A673 (cell line): ENCODE measurements at places on chromosomes 3 and 15.

DNA sequence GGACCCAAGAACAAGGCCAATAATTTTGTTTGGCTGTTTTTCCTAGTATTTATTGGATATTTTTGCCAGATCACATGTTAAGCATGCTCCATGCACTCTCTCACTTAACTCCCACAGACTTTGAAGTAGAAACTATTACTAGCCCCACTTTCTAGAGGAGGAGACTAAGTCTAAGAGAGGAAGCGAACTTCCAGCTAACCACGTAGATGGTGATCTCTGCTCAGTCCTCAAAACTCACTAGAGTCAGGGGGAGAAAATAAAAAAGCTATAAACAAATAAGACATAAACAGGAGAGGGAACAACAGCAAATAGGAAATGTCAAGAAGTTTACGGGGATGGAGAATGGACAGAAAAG lies 481.0 kb upstream of the PROK2 start:
- DNase-seq = no peak

DNA sequence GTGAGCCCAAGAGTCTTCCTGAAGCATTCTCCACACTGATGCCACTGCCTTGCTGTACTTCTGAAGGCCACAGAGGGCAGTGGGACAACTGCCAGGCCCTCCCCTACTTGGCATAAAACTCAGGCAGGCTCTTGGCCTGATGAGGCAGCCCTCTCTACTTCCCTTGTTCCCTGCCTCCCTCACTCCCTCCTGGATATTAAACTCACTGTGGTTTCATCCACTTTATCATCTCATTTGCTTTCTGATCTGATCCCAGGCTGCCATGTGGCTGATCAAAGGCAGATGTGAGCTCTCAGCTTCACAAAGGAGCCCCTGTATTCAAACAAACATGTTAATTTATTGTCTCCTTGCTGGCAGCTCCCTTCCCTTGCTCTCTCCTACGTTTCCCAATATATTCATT lies 533.5 kb downstream of the IGSF11 start:
- DNase-seq = peak; percentile 22

DNA sequence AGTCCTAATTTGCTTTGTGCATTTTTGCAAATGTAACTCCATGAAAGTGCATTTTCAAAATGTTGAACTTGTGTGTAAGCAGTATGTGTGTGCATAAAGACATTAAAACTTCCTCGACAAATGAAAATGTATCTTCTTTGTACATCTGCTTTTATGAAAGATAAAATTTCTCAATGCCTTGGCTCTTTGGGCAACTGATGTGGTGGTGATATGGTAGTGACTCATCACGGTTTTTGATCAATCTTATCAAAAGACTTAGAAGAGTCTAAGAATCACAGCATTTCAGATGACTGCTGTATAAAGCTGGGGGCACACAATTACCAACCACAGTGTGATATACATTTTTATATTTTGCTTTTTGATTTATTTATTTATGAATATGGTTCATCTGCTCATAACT lies 5.4 kb upstream of the MASP1 start:
- no peak for DNase-seq

DNA sequence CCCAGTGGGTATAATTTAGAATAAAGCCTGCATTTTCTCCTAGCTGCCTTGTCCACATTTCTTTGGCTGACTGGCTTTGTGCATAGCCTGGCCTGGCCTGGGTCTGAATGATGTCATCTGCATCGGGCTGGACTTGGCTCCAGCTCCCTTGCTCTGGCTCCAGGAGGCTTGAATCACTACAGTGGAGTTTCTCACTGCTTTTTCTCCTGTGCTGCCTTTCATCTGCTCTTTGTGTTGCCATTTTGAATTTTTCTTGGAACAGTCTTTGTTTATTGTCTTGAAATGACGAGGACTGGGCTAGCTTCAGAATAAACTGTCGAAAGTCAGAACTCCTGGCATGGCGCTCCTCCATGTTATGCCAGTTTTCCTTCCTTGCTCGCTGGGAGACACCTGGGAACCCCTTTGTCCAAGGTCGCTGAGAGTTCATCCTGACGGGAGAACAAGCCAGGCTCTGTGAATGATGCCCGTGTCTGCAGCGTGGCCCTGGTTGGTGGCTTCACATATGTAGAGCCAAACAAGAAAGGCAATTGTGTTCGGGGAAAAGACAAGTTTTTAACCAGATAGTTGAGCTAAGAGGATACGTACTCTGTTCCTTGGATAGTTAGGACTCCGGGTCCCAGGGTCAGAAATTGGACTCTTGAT lies 258.9 kb downstream of the PDZRN3 start:
- no peak for DNase-seq

DNA sequence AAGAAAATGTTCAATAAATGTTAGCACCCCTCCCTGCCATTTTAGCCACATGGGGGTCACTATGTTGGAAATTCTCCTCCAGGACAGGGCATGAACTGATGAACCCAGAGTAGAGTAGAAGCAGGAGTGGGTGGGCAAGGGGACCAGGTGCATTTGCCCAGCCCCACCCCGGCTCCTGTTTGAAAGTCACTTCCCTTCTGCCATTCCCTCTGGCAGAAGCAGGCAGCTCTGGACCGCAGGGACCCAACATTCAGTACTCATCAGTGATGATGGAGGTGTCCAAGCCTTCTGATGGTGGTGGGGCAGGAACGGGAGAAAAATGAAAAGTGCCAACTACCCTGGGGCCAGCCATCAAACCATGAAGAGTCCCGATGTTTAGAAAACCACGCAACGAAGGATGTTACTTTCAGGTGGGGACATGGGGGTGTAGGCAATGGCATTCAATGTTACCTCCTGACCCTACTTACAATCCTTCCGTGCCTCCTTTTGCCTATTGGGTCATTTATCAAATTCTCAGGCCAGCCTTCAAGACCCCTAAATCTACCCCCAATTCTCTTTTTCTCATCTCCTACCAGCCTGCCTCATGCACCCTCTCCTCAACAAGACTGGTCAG lies 17.2 kb downstream of the UBAP1L start:
- no peak for DNase-seq

DNA sequence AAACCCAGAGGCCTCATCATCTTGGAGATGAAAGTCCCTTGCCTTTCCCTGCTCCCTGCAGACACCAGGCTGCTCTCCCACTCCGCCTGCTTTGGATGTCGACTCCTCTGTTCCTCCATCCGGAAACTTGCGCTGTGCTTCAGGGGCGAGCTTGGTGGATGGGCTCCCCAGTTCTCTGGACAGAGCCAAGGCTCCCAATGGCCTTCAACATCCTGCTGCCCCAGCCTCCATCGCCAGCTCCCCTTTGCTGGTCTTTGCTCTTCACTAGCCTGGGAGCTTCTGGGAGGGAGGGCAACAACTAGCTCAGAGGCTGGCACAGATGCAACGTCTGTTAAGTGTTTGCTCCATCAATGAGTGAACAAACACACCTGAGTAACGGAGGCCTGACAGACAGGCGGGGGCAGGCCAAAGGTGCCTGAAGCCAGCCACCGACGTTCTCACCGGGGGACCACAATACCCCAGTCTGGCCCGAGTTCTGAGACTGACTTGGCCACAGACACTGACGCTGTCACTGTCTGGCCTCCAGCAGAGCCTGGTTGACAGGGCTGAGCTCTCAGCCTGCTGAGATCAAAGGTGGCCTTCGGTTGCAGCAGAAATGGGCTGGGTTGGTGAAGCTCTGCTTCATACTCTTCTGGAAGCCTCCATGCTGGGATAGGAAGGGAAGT lies 39.0 kb downstream of the RGMA start:
- no peak for DNase-seq

GRCh38 chr3:160210799-160211221 lies 14.4 kb upstream of the C3orf80 start:
- DNase-seq = peak; percentile 72
